Stimulated activated CD4-positive, alpha-beta T cell treated with anti-CD3 and anti-CD28 coated beads, TNF-alpha, amount 100 ng/mL, for 48 hours (primary cell): ENCODE measurements at places on chromosomes 6 and 20.

GRCh38 chr6:11653028-11653583 lies 115.6 kb downstream of the TMEM170B start:
- no peak for DNase-seq

DNA sequence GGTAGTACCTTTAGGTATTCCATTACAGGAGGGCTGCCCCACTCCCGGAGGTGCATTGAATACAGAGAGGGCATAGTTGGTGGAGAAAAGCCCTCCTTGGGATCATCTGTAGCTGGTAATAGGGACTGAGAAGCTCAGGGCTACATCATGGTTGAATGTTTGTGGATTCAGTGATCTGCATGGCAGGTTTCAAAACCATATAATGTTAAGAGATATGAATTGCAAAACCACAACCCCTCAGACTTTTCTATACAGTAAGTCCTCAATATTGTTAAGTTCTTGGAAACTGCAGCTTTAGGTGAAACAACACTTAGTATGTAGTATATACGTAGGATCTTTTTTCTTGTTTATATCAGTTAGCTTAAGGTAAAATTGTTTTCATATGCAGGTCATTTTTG lies 11.3 kb downstream of the TULP4 start:
- DNase-seq, result no peak

GRCh38 chr20:8796088-8796660 lies 272.7 kb upstream of the PLCB4 start:
- DNase-seq, result no peak

DNA sequence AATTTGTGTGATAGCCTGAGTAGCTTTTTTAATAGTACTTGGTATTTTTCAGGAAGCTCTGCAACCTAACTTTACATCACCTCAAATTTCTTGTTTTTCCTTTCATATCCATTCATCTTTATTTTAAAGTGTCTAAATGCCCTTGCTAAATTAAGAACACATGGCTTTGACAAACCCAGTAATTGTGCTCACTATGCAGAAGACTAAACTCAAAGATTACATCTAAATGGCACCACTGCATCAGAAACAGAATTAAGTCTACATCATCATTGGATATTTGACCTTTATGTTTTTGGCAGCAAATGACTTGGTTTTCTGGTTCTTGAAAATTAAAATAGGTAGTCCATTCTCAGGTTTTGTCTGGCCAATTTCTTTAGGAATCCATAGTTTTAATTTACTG lies 69.6 kb upstream of the HDGFL1 start:
- no peak for DNase-seq

DNA sequence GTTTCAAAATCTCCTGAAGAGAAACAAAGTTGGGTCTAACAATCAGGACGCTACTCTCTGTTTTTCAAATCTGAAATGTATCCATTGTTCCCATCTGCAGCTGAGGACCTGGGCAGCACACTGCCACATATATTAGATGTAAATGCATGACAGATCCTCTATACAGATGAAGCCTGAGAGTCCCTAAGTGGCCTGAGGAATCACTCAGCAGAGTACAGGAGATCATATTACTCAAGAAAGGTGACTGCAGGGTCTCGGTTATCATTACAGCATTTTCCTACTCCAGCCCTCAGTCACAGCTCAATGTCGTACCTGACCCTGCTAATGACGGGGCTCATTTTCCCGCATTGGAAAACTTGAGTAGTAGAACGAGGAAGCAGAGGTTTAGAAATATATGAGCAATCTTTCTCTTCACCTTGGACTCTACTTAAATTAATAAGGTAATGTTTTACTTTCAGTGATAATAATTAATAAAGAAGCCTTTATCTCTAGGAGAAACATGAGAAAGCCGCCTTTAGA lies 256.2 kb upstream of the IRAK1BP1 start:
- DNase-seq, result no peak

- peak; percentile 10 for DNase-seq
These were observed 37.0 kb downstream of the MAK start for GRCh38 chr6:10801224-10801848.
